ENCODE measurements at places on chromosomes 12 and 14. TPM values are rescaled to one million over a fixed set of nuclear protein-coding genes. Genes with fewer than 3 reads are reported as not detected.

- DNase-seq, result no peak
These were observed 17.5 kb upstream of the FLRT2 start for GRCh38 chr14:85512451-85512850.

GRCh38 chr12:52214421-52214802, 18.6 kb upstream of the KRT7 start:
- no peak for DNase-seq

DNA sequence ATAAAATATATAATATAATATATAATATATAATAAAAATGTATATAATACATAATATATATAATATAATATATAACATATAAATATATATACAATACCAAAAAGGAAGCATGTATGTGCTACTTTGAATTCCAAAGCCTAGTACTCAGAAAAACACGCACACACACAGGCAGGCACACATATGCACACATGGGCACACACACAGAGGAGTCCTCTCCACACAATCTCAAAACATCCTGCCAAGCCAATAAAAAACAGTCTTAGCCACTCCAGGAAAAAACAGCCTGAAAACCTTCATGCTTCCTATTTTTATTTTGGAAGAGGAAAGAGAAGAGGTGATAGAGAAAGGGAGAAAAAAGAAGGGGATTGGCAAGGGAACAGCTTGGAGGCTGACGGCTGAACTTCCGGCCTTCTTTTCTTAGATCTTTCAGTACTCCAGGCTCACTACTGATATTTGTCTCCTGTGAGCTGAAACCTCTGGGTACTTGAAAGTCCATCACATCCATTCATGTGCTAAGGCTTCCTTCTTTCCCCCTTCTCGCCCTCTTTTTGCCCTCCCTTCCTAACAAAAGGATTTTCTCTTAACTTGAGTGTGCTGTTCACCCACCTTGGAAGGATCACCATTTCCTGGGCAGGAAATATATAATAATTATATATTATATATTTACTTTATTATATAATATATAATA, 394.2 kb downstream of the NUAK1 start:
- no peak for DNase-seq

NPFF gene
- total RNA-seq, result not detected

SERPINA1 gene
- total RNA-seq, result not detected

DNA sequence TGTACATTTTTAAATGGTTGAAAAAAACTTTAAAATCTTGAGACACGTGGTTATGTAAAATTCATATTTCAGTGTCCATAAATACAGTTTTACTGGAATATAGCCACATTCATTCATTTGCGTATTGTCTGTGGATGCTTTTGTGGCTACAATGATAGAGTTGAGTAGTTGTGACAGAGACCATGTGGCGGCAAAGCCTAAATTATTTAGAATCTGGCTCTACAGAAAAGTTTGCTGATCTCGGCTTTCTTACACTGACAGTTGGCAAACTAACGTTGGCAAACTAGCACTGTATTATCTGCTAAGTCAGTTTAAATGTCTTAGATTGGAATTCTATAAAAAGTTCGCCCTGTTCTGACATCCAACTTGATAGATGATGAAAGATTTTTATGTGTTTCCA, 2.4 kb downstream of the UNC119B start:
- no peak for DNase-seq

- peak; percentile 65 for DNase-seq
These were observed 266.8 kb downstream of the ADAMTS20 start for GRCh38 chr12:43285159-43285598.

- DNase-seq, result peak; percentile 53
These were observed 112.3 kb upstream of the KRR1 start for GRCh38 chr12:75623631-75624154.

DNA sequence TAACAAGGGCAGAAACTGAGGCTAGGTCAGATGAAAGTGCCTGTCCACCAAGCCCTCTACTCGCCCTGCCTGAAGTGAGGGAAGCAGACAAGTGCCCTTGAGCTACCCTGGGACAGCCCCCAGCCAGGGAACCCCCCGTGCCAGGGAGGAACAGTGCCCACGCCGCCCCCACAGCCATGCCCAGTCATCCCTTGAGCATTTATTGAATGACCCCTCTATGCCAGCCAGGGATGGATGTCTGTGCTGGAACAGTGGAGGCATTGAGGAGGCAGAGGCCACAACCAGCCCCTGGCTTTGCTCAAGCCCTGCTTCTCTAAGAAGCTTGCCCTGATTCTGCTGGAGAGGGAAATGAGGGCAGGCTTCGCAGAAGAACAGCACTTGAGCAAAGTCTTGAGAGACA, 3.7 kb upstream of the AQP6 start:
- no peak for DNase-seq

METTL3 gene
- total RNA-seq, result 63.1 TPM

DNA sequence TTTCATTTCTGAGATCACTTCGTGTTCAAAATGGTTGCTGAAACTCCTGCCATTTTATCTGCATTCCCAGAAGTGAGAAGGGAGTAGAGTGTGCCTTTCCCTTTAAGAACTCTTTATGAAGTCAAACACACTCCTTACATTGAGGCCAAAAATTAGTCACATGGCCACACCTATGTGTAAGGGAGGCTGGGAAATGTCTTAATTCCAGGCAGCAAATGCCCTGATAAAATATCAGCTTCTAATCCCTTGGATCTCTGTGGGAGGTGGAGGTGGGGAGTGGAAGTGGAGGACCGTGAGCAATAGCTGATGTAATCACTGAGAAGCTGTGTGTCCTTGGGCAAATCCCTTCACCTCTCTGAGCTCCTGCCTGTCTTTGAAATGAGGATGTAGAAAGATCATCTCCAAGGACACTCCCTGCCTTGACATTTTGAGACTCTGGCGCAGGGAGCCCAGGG, 22.7 kb upstream of the ANKRD9 start:
- no peak for DNase-seq

IFI27 gene
- 126 TPM for total RNA-seq

DNA sequence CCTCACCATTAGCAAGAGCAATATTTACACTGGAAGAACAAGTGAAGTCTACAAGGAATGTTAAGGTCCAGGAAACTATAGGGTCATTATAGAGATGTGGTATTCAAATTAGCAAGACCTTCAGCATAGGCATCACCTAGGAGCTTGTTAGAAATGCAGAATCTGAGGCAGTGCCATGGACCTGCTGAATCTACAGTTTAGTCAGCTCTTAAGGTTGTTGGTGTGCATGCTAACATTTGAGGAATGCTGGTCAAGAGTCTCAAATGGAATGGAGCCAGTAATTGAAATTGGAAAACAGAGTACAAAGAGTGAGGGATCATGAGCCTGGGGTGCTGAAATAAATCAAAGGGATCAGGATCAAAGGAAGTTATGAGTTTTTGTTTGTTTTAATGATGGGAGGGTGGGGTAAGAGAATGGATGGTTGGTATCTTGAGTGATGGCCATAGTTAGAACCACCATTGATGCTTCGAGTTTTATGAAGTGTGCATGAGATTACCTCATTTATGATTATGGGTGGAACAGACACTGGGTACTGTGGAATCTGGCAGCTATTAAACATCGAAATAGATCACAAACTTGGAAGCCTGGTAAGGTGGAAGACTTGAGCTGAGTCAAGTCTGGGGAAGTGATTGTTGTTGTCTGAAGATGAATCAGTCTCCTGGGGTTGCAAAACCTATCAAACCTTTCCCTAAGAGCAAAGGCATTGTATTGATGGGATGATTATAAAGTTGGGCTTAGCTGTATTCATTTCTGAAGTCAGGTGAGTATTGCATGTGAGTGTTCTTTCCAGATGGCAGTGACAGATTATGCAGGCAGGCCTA, 323.3 kb upstream of the E2F7 start:
- no peak for DNase-seq

NDRG2 gene
- total RNA-seq, result not detected

SLC7A7 gene
- total RNA-seq, result 22.5 TPM

DNA sequence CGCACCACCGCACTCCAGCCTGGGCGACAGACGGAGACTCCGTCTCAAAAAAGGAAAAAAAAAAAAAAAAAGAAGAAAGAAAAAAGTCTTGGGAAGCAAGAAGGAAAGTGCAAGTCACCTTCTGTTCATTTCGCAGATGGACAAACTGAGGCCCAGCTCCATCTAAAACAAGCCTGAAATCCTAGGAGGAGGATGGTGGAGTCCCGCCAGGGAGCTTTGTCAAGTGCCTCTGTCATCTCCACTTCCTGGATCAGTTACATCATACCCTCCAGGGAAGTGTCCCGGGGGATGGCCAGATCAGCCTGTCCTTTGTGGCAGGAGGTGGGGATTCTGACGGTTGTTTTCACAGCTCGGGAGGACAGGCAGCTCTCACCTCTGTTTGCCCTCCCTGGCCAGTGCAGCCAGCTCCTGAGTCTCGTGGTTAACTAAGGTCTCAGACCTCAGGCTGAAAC, 8.7 kb upstream of the SDSL start:
- no peak for DNase-seq

DNA sequence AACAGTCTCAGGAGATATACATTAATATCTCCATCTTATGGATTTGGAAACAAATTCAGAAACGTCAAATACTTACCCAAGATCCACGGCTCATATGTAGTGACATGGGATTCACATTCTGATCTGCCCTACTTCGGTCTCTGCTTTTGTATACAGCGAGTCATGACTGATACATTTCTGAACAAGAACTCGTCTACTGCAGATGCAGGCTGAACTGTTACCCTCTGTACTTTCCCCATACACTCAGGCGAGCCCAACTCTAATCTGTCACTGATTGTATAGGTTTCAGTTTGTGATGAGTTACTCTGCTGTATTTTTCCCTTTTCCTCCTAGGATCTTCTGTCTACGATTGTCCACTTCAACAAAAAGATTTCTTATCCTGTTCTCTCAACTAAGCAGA, 441.6 kb downstream of the CCDC91 start:
- DNase-seq, result no peak

GRCh38 chr12:117900561-117900960, 68.2 kb downstream of the KSR2 start:
- no peak for DNase-seq

- no peak for DNase-seq
These were observed 277.4 kb upstream of the GRIP1 start for GRCh38 chr12:66956300-66956699.

DNA sequence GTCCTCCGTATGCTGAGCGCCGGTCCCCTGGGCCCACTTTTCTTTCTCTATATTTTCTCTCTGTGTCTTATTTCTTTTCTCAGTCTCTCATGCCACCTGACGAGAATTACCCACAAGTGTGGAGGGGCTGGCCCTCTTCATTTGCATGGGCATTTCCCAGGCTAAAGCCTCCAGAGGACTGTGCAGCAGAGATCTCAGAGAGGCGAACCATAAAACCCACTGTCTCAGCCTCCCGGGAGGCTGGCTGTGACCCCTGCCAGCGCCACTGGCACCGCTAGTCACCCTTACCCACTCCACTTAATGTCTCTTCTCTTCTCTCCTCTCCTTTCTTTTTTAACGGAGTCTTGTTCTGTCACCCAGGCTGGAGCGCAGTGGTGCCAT, 7.1 kb upstream of the SERPINA9 start:
- DNase-seq, result no peak

- DNase-seq, result peak; percentile 23
These were observed 169.9 kb downstream of the DPF3 start for GRCh38 chr14:72723858-72724530.

DNA sequence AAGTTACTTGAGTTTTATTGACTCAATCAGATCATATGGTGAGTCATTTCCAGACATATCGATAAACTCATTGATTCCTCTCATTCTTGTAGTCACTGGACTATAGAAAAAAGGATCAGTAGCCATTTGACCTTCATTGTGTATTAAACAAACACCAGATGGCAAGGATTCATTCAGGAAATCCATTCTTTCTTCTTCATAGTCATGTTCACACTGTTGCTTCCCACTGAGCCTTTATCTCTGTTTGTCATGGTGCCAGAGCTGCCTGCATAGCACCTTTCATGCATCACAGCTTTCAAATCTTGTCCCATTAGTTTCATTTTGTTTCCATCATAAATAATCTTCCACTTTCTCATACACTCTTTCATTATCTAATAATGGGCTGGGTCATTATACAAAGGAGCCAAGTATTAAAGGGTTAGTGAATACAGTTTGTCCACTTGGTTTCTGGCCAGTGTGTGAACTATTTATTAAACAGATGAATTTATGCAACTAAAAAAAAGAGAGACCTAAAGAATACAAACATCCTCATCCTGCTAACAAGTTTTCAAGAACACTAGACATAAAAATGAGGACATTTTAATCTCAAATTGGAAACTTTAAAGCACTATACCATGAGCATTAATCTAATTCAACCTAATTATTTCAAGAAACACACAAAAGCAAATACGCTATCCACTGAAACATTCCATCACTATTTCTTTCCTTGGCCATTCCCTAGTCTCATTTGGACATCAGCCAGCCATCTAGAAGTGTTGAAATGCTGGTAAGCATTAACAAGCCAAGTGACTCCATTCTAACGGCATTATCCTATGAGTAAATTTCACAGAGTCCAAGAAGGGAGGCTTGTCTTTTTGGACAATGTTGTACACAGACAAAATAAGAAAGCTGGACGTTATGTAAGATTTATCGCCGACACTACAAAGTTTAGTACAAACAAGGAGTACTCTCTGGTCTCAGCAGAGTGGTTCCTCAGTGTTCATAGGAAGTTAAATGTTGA, 476.5 kb downstream of the FOXG1 start:
- DNase-seq, result peak; percentile 47

CYP46A1 gene
- 0.14 TPM for total RNA-seq

DNA sequence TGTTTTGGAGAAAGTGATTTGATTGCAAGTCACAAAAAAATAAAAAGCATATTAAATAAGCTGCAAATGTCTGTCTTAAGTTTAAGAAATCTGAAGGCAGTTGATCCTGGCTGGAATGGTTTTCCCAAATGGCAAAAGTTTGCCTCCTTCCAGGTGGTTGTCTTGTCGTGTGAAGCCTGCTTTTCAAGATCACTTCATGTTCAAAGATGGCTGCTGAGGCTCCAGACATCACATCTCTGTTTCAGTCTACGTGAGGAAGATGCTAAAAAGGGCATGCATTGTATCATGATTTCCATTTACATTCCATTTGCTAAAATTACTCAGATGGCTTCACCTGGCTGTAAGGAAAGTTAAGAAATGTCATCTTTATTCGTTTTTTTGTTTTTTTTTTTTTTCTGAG, 31.6 kb upstream of the HMGA2 start:
- DNase-seq, result no peak

DNA sequence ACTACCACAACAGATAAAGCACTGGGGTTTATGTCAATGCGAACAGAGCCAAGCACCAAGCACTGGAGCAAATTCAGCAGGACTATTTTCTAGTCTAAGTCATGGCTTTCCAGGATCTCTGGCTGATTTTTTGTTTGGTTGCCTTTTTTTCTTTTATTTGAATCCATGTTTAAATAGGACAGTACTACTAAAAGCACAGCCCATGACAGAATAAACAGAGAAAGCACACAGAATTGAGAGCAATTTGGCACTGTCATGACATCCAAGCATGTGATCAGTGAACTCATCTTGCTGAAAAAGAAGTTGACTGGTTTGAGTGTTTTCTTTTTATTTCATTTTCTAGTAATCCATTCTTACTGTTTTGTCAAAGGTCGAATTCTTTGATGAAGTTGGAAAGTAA, 23.1 kb upstream of the RERG start:
- no peak for DNase-seq

TAS2R20 gene
- total RNA-seq, result 2.2 TPM

PIWIL1 gene
- total RNA-seq, result not detected

DNA sequence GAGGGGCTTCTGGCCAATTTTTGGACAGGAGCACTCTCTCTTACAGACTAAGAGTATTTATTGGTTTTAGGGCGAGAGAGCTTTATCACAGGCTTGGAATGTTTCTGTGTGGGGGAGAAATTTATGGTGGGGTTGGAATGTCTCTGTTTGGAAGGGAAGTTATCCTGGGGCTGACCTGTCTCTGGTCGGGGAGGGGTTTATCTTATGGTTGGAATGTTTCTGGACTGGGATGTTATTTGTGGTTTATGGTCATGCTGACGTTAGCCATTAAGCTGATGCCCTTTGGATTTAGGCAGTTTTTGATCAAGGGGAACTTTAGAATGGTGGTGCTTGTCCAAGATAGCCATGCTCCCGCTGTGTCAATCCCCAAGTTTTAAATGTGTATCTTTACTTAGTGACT, 614.8 kb downstream of the DIO2 start:
- no peak for DNase-seq
